ENCODE measurements at places on chromosomes 7 and 10.

DNA sequence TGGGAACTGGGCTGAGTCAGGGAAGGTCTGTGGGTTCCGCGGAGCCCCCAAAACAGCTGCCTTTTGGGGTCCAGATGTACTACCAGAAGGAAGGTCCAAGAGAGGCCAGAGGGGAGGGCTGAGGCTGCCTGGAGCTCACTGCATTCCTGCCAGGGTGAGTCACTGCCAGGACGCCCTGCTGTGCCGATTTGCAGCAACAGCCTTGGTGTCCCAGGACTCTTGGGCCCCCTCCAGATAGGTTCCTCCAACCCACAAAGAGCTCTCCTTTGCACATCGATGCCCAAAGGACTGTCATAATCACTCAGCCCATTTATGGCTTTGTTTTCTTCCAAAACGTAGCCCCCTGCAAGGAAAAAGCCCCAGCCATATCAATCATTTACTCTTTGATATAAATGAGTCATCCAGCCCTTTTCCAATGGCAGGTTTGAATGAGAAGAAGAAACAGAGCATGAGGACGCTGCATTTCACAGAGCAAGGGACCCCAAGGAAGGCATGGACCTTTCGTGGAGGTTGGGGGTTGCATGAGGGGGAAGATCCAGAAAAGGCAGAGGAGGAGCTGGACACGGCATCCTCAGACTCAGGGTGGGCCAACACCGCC lies 32.2 kb upstream of the COL13A1 start:
- DNase-seq: no peak

GRCh38 chr7:101942603-101943210 lies 125.3 kb downstream of the CUX1 start:
- no peak for DNase-seq

DNA sequence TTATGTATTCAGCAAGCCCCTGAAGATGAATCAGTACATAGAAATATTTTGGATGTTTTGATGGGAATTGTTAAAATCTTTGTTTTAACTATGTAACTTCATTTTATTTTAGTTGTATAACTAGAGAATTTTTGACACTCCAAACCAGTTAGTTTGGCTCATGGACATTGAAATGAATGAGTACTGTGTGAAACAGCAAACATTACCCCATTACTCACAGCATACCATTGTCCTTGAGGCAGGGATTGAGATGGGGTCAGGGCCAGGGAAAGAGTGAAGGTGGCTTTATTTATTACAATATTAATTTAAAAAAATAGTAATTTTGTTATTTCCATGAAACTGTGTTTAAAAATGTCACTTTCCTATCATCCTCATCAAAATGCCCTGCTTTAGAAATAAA lies 4.8 kb upstream of the BMPER start:
- DNase-seq: no peak

DNA sequence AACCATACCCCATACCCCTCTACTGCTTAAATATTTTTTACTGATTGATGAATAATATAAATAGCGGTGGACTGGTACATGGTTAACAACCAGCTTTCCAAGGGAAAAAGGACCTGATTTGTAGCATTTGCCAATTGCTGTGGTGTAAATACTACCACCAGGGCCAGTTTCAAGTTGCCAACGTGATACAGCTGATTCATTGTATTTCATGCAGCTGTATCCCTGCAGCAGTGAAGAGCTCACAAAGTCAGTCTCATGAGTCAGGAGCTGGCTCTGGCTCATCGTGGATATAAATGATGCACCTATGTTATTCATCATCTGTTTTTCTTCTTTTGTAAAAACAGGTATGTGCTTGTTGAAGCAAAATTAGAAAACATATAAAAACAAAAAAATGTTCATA lies 15.2 kb downstream of the CALML5 start:
- DNase-seq: no peak

GRCh38 chr10:89240519-89240918 lies 11.1 kb downstream of the LIPA start:
- no peak for DNase-seq

DNA sequence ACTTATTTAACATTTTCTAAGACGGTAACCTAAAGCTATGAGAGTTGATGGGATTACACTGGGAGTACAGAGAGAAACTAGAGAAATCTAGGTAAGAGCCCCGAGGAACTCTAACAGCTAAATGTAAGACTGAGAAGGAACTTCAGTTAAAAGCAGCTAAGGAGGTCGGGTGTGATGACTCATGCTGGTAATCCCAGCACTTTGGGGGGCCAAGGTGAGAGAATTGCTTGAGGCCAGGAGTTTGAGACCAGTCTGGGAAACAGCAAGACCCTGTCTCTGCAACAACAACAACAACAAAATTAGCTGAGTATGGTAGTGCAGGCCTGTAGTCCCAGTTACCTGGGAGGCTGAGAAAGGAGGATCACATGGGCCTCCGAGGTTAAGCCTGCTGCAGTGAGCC lies 24.0 kb downstream of the FRA10AC1 start:
- no peak for DNase-seq

- DNase-seq: no peak
Observed at GRCh38 chr7:133070562-133070961, 11.3 kb downstream of the CHCHD3 start.

- peak; percentile 30 for DNase-seq
Observed at GRCh38 chr7:92590711-92591310, 621 bp upstream of the FAM133B start.

GRCh38 chr7:134691546-134692343 lies 45.1 kb downstream of the BPGM start:
- DNase-seq: peak; percentile 39

GRCh38 chr10:5530846-5531557 lies 6.2 kb downstream of the CALML3 start:
- DNase-seq: no peak

GRCh38 chr10:102537367-102537766 lies 33.6 kb downstream of the SUFU start:
- DNase-seq: no peak

- DNase-seq: no peak
Observed at GRCh38 chr7:92644406-92645113, 54.4 kb upstream of the FAM133B start.

GRCh38 chr7:21429786-21430574 lies 2.1 kb downstream of the SP4 start:
- peak; percentile 7 for DNase-seq

DNA sequence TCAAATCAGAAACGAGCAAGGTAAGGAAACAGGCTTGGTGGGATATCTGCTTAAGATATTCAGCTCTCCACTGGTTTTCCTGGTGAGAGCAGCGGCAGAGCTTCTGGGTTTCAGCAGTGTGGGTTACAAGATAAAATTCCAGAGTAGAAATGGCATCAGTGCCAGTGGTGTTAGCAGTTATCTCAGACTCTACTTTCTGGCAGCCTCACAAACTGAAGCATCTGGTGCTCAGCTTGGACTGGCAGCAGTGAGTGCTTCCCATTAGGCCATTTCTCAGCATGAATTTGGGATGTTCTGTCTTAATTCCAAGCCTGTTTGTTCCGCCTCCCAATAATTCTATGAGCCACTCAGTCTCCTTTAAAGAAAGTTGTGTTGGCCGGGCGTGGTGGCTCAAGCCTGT lies 6.9 kb upstream of the GSTO2 start:
- no peak for DNase-seq

DNA sequence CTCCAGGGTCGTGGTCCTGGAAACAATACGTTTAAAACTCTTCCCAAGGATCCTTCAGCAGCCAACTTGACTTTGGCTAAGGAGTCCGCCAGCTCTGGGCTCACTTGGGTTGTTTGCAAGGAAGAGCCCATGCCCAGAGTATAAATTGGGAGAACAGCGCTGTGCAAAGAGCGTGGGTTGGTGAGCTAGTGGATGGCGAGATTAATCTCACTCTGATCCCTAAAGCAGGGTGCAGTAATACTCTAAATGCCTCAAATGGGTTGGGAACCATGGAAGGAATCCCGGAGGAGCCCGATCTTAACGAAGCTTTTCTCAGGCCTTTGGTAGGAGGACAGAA lies 495 bp upstream of the SDHAF3 start:
- DNase-seq: no peak

GRCh38 chr7:25949736-25950487 lies 202.1 kb upstream of the NFE2L3 start:
- peak; percentile 53 for DNase-seq

DNA sequence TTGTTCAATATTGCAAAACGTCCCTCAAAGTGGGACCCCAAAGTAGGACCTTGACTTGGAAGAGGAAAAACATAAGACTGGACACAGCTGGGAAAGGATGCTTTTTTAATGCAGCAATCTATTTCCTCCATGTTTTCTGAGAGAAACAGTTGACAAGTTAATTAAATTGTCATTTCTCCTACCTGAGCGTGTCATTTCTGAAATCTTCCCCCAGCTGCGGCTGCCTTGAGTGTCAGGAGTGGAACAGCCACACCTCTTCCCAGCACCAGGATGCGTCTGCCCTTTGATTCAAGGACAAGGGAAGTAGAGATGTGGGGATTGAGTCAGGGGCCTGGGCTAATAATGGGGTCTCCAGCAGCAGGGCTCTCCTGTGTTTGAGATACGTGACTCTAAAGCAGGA lies 171.3 kb downstream of the HECW1 start:
- DNase-seq: no peak

- DNase-seq: no peak
Observed at GRCh38 chr10:119341459-119342301, 134.3 kb downstream of the GRK5 start.

GRCh38 chr10:100208276-100208675 lies 21.1 kb downstream of the CHUK start:
- DNase-seq: no peak

GRCh38 chr10:120181154-120181553 lies 275.9 kb upstream of the PLPP4 start:
- no peak for DNase-seq

DNA sequence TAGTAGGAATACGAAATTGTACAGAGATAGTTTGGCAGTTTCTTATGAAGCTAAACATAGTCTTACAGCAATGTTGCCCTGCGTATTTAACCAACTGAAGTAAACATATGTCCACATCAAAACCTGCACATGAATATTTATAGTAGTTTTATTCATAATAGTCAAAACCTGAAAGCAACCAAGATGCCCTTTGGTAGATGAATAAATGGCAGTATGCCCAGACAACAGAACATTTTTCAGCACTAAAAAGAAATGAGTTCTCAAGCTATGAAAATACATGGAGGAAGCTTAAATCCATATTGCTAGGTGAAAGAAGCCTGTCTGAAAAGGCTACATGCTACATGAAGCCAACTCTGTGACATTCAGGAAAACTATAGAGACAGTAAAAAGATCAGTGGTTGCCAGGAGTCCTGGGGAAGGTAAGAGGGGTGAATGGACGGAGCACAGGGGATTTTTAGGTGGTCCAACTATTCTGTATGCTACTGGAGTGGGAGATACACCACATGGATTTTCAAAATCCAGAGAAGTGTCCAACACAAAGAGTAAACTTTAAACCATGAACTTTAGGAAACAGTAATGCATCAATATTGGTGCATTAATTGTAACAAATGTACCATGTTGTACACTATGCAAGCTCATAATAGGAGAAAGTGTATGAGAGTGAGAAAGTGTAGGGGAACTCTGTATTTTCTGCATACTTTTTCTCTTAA lies 17.6 kb downstream of the GPRIN2 start:
- no peak for DNase-seq

DNA sequence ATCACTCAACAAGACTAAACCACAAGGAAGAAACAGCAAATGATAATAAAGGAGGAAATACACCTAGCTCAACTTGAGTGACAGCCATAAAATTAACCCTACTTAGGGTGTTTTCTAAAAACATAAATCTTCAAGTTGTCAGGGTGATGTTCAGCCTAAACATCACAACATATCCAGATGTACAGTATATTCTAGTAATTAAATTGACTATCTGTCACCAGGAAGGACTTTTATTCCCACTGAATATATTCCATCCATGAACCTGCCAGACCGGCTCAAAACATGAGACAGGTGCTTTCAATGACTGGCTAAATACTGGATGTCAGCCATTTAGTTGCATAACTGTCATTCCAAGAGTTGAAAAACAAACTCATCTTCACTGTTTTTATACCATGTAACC lies 298.1 kb upstream of the NEBL start:
- no peak for DNase-seq

GRCh38 chr7:93958216-93958615 lies 36.7 kb downstream of the GNG11 start:
- DNase-seq: no peak

- DNase-seq: no peak
Observed at GRCh38 chr7:84633-85020, 107.7 kb upstream of the FAM20C start.
